ENCODE measurements at places on chromosomes 13 and 19. TPM values are rescaled to one million over a fixed set of nuclear protein-coding genes. Genes with fewer than 3 reads are reported as not detected.

Gene LILRB1
- not detected for total RNA-seq

Gene CPB2
- not detected for total RNA-seq

Gene TMC4
- 0.26 TPM for total RNA-seq

DNA sequence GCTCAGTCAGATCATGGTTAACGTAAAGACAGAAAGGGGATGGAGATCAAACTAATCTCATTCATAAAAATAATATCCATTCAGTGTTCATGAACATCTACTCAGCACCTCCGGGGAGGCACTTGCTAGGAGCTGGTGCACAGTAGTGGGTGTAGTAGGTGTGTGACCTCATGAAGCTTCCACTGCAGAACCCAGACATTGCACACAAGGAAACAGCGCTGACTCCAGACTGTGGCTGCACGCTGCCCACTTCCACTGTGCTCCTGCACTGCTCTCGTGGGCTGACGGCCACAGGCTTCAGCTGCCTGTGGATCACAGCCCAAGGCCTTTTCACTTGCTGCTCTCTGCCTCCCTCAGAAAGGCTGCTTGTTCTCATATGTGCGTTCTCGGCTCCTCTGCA lies 214.4 kb upstream of the ZNF507 start:
- H3K27me3 ChIP-seq, result no peaks in the 10 kb centered on the region
- H3K4me1 ChIP-seq, result no peaks in the 10 kb centered on the region
- H3K4me3 ChIP-seq, result no peak overlapping the region
- no peak for DNase-seq
- H3K27ac ChIP-seq, result no peak overlapping the region

GRCh38 chr13:96575423-96576320 lies 418.6 kb downstream of the OXGR1 start:
- no peak overlapping the region for H3K4me3 ChIP-seq
- no peaks in the 10 kb centered on the region for H3K4me1 ChIP-seq
- no peak overlapping the region for H3K27ac ChIP-seq
- H3K36me3 ChIP-seq, result no peaks in the 10 kb centered on the region
- no peaks in the 10 kb centered on the region for H3K27me3 ChIP-seq

Gene PABPC3
- total RNA-seq, result 0.17 TPM

DNA sequence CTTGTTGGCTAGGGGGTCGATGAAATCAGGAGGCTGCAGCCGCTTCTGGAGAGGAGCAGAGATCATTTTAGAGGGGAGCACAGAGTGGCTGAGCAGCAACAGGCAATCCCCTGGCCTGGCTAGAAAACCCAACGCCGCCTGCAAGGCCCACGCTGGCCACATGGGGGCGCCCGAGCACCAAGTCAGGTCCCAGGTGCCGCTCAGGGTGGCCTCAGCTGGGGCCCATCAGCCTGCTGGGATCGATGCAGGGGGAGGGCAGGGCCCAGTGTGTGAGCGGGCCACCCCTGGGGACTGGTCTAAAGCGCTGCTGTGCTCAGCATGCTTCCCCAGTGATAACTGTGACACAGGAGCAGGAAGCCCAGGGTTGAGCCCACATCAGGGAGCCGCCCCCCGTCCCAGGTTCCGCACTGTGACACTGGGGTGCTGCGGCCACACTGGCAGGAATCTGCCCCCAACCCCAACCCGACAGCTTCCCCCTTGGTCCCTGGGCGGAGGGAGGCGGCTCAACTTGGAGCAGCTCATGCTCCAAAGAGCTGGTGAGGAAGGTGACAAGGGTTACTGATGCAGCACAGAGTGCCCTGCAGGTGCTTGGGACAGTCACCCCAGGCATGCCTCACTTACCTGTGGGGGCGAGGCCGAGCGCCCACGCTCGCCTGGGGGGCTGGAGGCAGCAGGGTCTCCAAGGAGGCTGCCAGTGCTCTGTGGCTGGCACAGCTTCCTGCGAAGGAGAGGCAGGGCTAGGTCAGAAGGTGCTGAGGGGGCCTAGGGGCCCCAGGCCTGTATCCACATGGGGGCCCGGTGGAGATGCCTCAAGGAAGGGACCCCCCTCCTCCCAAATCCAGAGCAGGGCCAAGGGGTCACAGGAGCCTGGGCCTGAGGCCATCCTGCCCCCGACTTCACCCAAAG lies 13.3 kb upstream of the ISYNA1 start:
- H3K27ac ChIP-seq, result no peak overlapping the region
- peaks cover 22% of the 10 kb centered on the region for H3K36me3 ChIP-seq
- no peak for DNase-seq
- H3K27me3 ChIP-seq, result no peaks in the 10 kb centered on the region
- peaks cover 11% of the 10 kb centered on the region for H3K4me1 ChIP-seq

Measured in fibroblast of lung (primary cell).